ENCODE measurements at places on chromosomes 13 and 19.
A peak's percentile ranks its signal among the peaks of the same experiment; 100 is the strongest.

GRCh38 chr13:80345771-80346510, 5.0 kb upstream of the SPRY2 start:
- no peak for DNase-seq

GRCh38 chr13:32530841-32531253, 7.7 kb downstream of the N4BP2L2 start:
- DNase-seq = peak; percentile 17

GRCh38 chr19:34213283-34213682, 41.0 kb downstream of the LSM14A start:
- DNase-seq = no peak

DNA sequence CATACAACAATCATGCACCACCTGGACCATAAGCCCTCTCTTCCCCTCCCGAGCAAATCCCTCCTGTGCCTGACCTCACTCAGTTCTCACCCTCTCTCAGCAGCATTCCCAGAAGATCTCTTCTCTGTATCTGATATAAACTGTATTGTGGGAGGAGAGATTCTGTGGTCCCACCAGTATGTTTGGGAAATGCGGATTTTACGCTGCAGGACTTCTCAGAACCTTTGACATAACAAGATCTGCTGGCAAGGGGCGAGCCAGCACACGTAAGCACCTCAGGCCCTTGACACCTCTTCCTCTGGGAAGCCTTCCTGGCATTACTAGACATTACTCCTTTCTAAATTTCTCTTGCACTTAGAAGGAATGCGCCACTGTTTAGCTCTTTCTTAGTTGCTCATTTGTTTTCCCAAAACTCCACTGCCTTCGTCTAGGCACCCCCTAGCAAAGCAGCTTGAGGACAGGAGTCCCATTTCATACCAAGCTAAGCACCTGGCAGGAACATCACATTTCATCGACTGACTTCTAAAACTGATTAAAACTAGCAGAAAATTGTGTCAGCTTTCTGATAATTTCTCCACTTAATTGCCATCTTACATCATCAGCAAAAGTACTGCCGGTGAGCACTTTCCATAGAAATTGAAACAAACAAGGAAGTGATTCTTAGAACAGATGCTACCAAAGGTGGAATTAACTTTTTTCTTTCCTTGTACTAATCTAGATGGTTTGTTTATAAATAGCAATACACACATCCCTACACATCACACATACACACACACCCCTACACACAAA, 63.2 kb downstream of the CCDC70 start:
- no peak for DNase-seq

DNA sequence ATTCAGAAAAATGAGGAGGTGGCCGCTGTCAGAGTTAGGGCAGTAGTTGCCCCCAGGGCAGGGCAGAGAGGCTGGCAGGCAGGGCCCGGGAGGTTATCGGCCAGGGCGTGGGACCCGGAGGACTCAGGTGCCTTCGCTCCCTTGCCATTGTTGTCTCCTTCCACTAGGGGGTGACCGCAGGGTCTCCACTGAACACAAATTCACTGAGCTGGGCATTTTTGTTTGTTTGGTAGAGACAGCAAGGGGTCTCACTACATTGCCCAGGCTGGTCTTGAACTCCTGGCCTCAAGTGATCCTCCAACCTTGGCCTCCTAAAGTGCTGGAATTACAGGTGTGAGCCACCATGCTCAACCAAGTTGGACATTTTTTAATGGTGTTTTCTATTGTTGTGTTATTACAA, 25.1 kb downstream of the CARS2 start:
- no peak for DNase-seq
